Pericardium fibroblast (primary cell): ENCODE measurements at places on chromosomes 2 and 18. TPM values are rescaled to one million over a fixed set of nuclear protein-coding genes. Genes with fewer than 3 reads are reported as not detected.

Gene RESP18
- total RNA-seq: not detected in 2 replicates

Gene DNAH6
- under 0.01 TPM in 1 of 2 replicates, not detected in the other for total RNA-seq

Gene SCYGR8
- not detected in 2 replicates for total RNA-seq

Gene RPIA
- 2.9 and 8.7 TPM in 2 replicates for total RNA-seq

Gene MARCHF4
- total RNA-seq: 0.94 and 7.8 TPM in 2 replicates

Gene LIMS4
- total RNA-seq: 0.17 and 11.2 TPM in 2 replicates

Gene PXDN
- total RNA-seq: 356 and 392 TPM in 2 replicates

Gene GCA
- total RNA-seq: 3.3 and 10.4 TPM in 2 replicates

Gene TNFRSF11A
- total RNA-seq: 0.23 and 0.34 TPM in 2 replicates

Gene CGREF1
- total RNA-seq: 9.0 and 10.2 TPM in 2 replicates

Gene SLC38A11
- not detected in 2 replicates for total RNA-seq

Gene UGT1A10
- total RNA-seq: not detected in 2 replicates

Gene GALNT13
- 0.09 and 0.12 TPM in 2 replicates for total RNA-seq

Gene SLC14A1
- total RNA-seq: under 0.01 TPM in 1 of 2 replicates, not detected in the other

Gene ASB18
- not detected in 2 replicates for total RNA-seq

Gene KLHL41
- 0.12 and 4.6 TPM in 2 replicates for total RNA-seq

Gene FEV
- not detected in 2 replicates for total RNA-seq

Gene CDK15
- total RNA-seq: 0.47 and 5.6 TPM in 2 replicates

Gene FAM161A
- total RNA-seq: 0.70 and 2.3 TPM in 2 replicates

Gene CYP27A1
- total RNA-seq: 3.7 and 5.6 TPM in 2 replicates

Gene PHOSPHO2
- total RNA-seq: 0.60 and 1.1 TPM in 2 replicates

Gene ANKRD29
- total RNA-seq: 0.82 and 1.7 TPM in 2 replicates

Gene CTLA4
- not detected in 2 replicates for total RNA-seq

Gene STAT4
- total RNA-seq: 0.47 and 4.0 TPM in 2 replicates

Gene TCF7L1
- 2.1 and 3.0 TPM in 2 replicates for total RNA-seq

Gene DPP4
- 45.6 and 96.3 TPM in 2 replicates for total RNA-seq

Gene RNF125
- total RNA-seq: 0.58 and 2.2 TPM in 2 replicates

Gene SULT1C4
- total RNA-seq: not detected in 2 replicates

Gene ALKAL2
- 0.09 and 1.3 TPM in 2 replicates for total RNA-seq

Gene R3HDM1
- 8.5 and 12.4 TPM in 2 replicates for total RNA-seq

Gene C2orf92
- total RNA-seq: not detected in 2 replicates

Gene TLX2
- 0.35 TPM in 1 of 2 replicates, not detected in the other for total RNA-seq

Gene ZNF804A
- total RNA-seq: 0.51 and 1.3 TPM in 2 replicates

Gene ZNF2
- 6.0 and 7.2 TPM in 2 replicates for total RNA-seq

Gene IL36B
- total RNA-seq: not detected in 2 replicates

Gene SIGLEC15
- not detected in 2 replicates for total RNA-seq

Gene RBFA
- total RNA-seq: 18.6 and 23.1 TPM in 2 replicates

Gene SAG
- total RNA-seq: not detected in 2 replicates

Gene AKAIN1
- total RNA-seq: not detected in 2 replicates

Gene IGFBP2
- total RNA-seq: 184 and 264 TPM in 2 replicates
